CD4-positive, alpha-beta T cell treated with Interleukin-2 at 100 ng/mL for 4 hours (primary cell): ENCODE measurements at places on chromosomes 6 and 20.

GRCh38 chr6:144478483-144478882, 193.3 kb downstream of the UTRN start:
- no peak for DNase-seq

GRCh38 chr20:717832-718231, 42.2 kb upstream of the SCRT2 start:
- DNase-seq = no peak

- DNase-seq = no peak
These were observed 188.0 kb upstream of the TENT5A start for GRCh38 chr6:81940451-81940985.

GRCh38 chr6:144265390-144265789, 19.7 kb upstream of the UTRN start:
- no peak for DNase-seq

DNA sequence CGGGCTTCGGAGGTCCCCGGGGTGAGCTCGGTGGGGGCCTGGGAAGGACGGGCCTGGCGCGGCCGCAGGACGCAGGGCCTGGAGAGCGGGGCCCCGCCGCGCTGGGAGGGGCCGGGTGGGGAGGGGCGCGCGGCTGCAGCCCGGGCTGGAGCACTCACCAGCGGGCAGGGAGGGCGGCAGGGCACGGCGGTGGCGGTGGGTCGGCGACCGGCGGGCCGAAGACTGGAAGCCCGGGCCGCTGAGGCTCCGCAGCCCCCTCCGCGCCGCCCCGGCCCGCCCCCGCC, at the start of gene GATA5:
Gene GATA5 (minus strand): TSS at position 224 of the 284 bp plus-strand sequence. CDS start 474 bp downstream, outside the sequence.
- DNase-seq = no peak

DNA sequence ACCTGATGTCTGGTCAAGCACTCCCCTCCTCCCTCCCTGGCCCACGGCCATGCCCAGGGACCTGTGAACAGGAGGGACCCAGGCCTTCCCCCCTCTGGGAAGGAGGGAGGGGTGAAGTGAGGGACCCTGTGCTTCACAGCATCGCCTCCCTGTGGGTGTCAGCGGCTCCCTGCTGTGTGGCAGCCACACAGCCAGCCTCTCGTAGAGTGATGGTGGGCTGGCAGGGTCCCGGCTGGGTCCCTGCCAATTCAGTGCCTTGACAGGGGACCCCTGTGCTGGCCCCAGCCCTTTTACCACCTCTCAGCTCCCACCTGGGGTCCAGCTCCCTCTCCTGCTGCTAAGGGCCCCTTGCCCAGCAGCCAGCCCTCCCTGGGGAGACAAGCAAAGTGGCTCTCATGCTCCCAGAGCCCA, 31.3 kb upstream of the GRM4 start:
- no peak for DNase-seq

DNA sequence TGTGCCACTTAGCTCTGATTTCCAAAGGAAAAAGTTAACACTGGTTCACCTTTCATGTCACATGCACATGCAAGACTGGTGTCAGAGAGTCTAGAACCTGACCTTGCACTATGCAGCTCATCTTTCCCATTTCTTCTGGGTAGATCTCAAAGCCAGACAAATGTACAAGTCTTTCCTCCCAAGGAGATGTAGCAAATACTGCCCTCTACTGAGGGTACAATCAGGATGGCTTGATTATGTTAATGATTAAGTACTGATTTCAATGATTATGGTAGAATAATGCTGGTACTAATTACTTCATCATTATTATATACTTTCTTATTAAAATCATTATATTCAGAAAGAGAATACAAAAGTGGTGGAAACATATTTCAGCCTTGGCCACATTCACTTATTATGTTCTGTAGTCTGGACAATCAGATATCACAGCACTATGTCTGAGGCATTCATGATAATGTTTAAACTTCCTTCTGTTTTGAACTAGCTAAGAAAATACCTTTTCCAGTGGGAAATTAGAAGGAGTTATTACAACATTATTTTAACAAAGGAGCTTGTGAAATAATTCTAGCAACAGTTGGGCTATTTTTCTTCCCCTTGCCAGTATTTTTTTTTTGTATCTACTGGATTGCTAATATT, 68.5 kb upstream of the FOXO3 start:
- peak; percentile 29 for DNase-seq

DNA sequence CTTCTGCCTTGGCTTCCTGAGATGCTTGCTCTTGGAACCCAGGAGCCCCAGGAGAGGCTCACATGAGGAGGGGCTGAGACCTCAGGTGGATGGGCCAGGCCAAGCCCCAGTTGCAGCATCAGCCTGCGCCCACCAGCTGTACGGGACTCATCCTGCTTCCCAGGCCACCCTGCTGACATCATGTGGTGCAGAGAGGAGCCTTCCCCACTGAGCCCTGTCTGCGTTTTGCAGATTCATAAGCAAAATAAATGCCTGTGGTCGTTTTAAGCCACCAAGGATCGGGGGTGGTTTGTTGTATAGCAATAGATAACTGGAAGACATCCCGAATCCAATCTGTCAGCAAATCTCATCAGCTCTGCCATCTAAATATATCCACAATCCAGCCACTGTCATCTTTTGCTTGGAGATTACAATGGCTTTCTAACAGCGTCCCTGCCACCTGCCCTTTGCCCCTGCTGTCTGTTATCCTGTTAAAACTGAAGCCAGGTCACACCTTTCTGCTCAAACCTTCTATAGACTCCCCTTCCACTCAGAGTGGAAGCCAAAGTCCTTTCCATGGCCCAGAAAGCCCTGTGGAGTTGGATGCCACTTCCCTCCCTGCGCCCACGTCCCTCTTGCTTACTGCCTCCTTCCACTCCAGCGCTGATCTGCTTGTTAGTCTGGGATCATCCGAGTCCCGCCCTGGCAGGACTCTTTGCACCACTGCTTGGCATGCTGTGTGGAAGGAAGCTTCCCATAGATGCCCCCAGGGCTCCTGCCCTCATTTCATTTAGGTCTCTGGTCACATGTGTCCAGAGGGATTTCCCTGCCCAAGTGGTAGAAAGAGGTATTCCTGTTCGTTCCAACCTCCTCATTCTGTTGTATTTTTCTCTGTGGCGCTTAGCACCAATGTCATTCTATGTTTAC, 24.0 kb upstream of the MLN start:
- no peak for DNase-seq

GRCh38 chr20:57445298-57445697, 54.1 kb downstream of the RBM38 start:
- no peak for DNase-seq

DNA sequence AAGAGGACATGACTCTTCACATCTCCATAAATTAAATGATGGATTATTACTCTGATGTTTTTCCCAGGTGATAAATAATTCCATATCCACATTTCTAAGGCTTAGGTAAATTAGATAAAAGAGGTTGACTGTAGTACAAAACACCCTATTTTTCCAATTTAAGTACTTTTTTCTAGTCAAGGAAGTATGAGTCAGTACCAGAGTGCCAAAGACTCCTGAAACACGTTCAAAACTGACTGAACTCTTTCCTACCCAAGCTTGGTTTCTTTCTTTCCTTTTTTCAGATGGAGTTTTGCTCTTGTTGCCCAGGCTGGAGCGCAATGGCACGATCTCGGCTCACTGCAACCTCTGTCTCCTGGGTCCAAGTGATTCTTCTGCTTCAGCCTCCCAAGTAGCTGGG, 85.0 kb downstream of the DOK5 start:
- no peak for DNase-seq

GRCh38 chr6:46044881-46045617, 29.4 kb upstream of the CLIC5 start:
- DNase-seq = peak; percentile 15

GRCh38 chr20:21698494-21699215, 6.8 kb upstream of the PAX1 start:
- no peak for DNase-seq

DNA sequence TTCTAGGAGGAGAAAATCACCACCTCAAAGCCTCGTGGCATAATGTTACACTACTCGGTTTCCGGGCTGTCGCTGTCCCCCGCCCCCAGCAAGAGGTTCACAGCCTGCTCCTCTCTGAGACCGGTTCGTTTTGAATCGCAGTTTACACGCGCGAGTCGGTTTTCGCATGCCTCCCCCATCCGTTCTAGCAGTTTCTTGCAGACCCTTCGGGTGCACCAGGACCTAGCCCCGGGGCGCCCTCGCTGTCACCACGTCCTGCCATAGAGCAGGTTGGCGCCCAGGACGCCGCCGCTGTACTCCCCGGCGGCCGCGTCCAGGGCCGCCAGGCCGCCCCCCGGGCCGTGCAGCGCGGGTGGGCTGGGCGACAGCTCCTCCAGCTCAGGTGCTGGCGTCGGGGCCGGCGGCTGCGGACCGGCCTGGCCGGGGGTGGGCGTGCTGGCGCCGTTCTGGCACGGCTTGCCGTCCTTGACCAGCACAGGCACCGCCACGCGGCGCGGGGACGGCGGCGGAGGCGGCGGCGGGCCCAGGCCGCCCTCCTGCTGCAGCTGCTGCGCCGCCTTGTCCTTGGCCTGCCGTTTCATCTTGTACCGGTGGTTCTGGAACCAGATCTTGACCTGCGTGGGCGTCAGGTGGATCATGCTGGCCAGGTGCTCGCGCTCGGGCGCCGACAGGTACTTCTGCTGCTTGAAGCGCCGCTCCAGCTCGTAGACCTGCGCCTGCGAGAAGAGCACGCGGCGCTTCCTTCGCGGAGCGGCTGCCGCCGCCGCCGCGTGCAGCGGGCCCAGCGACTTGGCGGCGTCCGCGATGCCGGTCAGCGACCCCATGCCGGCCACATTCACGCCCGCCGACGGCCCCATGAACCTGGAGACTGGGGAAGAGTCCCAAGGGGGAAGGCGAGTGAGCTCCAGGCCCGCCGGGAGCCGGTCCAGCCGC, 1.4 kb downstream of the NKX2-4 start:
- DNase-seq = peak; percentile 25

DNA sequence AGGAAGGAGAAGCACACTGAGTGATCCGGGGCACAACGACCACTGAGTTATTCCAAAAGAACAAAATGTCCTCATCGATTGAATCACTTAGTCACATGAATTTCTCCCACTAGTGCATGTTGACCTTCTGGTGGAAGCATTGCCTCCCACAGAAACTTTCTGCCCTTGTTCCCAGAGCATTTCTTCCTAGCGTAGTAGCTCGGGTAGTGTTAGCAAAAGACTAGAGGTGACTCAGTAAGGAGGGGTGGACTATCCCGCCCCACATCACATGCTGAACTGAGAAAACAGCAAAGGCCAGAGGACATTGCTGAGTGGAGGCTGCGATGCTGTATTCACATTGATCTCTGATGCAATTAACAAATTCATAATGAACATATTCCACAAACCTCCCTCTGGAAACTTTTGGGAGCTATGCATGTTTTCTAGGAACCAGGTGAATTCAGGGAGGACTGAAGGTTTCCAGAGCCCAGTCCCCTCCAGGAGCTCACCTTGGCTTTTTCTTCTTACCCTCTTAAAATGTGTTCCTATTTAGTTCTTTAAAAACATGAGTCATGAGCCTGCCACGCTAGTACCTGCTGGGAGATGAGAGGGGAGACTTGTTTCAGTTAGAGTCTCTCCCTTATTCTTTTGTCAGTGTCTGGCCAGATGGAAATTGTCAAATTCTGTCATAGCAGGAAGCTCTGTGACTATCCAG, 507.9 kb downstream of the CDH26 start:
- no peak for DNase-seq

DNA sequence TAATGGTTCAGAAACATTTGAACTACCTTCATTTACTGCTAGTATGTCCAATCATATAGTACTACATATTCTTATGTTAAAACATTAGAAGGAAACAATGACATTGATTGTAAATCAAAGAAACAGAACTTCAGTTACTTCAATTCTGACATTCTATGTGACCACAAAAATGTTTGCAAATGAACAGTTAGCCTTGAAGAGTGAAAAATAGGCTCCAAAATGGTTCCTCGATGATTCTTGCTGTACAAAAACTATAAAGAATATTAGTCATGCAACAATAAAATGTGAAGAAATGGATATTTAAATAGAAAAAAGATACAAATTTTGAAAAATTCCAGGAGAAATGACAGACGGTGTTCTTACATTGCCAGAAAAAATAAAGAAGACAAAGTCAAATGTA, 686.9 kb downstream of the BCKDHB start:
- DNase-seq = no peak

DNA sequence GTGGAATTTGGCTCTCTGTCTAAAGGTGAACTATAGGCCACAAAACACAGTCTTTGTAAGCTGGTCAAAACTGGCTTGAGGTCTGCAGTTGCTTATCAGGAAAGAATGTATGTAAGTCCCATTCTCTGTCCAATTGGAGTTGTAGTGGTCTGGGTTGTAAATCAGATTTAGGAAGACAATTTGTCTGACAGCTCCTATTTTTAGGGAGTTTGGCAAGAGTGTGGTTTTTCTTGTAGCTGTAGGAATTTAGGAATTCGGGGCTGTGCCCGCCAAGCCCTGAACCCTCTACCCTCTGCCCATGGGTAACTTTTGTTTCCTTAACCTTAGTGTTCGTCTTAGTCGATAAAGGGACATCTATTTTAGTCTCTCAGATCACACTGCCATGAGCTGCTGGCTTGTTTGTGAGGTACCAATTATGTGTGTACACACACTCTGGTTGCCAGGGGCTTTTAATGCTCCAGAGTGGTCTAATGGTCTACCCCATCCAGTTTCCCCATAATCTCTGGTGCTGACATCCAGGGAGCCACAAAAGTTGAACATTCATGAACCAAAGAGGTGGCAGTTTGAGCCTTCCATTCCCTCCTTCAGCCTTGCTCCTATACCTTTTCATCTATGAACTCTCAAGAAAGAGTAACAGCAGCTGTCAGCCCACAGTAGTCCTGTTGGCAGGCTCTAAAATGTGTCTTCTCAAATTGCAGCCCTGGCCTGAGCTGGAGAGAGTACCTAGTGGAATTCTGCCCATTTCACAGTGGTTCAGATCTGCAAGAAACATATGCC, 93.0 kb downstream of the ANKRD6 start:
- no peak for DNase-seq

DNA sequence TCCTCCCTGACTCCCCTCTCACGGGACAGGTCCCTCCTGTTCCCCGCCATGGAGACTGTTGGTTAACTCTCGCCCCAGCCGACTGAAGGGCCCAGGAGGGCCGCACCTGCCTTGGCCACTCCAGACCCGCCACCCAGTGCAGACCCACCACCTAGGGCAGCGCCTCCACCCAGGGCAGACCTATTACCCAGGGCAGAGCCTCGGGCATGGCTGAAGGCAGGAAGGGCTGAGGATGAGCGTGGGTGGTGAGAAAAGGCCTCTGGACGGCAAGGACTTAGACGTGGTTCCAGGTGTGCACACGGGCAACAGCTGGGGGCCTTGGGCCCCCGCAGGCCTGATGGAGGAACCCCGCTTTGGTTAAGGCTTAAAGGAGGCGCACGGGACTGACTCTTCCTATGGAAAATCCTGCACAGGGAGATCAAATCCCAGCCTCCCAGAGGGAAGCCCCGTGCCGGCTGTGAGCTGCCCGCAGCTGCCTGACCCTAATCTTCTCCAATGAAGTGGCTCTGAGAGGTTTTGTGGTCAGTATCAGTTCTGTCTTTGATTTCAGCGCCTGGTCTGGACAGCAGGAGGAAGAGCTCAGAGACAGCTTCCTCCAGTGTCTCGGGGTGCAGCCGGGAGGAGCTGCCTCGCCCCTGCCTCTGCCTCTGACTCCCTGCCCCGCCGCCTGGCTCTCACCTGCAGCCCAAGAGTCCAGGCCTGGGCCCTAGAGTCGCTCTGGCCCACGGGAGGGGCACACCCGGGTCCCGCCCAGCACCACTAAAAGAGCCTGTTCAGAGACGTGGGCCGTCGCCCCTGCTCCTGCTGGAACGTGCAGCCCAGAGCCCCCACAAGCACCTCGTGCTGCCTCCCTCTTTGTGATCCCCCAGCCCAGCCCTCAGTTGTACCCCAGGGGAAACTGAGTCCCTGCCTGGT, 12.1 kb upstream of the CHRNA4 start:
- no peak for DNase-seq
